ENCODE measurements at places on chromosomes 4 and X. TPM values are rescaled to one million over a fixed set of nuclear protein-coding genes. Genes with fewer than 3 reads are reported as not detected.

DNA sequence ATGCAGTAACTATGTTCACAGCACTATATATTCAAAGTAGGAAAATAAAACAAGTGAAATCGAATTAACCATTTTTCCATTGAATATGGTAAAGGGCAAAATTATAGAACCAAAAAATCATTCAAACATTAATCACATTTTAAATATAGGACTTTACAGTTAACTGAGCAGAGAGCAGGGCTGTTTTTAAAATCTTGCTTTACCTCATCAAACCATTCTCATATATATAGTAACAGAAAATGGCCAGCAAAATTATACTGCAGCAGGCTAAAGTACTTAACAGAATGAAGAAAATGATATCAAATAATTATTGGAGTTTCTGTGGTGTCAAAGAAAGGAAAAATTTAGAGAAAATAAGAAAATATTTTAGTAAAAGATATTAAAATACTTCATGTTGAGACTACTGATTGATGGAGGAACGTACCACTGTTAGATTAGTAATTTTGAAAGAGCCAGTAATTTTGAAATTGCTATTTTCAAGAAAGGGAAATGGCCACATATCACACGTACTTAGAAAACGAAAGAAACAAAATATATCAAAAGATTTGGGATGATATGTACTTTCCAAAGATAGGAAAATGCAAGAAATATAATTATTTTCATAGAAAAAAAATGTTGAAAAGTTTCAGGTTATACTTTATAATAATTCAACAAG is 813.7 kb downstream of the DMD start:
- DNase-seq, result no peak

GRCh38 chrX:9587642-9588041 is 122.8 kb downstream of the TBL1X start:
- DNase-seq, result no peak

- peak; percentile 18 for DNase-seq
Observed at GRCh38 chrX:119236623-119237561, 807 bp downstream of the PGRMC1 start.

The NUP62CL gene
- total RNA-seq, result 10.8 TPM

The PFKFB1 gene
- 1.0 TPM for total RNA-seq

All from prostate gland (tissue), 2 donors.